ENCODE measurements at places on chromosomes 2 and 18.
A peak's percentile ranks its signal among the peaks of the same experiment; 100 is the strongest.

GRCh38 chr2:131521961-131522781 lies 5.5 kb upstream of the CCDC74A start:
- DNase-seq, result no peak

GRCh38 chr18:5651736-5652135 lies 107.9 kb upstream of the EPB41L3 start:
- DNase-seq, result no peak

DNA sequence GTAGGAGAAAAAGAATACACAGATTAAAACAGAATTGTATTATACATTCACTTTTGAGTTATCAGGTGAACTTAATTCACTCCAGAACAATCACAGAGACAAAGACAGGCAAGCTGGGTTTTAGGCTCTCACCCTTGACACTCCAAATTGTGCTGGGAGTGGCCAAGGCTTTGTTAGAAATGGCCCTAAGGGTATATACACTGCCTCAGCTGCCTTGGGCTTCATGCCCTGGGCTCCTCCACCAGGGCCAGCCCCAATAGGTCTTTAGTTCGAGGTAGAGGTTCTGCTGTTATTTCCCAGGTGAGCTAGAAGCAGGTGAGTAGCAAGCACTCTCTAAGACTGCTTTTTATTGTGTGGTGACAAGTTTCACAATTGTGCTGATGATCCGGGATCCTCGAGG lies 19.9 kb downstream of the GEMIN6 start:
- DNase-seq, result no peak

DNA sequence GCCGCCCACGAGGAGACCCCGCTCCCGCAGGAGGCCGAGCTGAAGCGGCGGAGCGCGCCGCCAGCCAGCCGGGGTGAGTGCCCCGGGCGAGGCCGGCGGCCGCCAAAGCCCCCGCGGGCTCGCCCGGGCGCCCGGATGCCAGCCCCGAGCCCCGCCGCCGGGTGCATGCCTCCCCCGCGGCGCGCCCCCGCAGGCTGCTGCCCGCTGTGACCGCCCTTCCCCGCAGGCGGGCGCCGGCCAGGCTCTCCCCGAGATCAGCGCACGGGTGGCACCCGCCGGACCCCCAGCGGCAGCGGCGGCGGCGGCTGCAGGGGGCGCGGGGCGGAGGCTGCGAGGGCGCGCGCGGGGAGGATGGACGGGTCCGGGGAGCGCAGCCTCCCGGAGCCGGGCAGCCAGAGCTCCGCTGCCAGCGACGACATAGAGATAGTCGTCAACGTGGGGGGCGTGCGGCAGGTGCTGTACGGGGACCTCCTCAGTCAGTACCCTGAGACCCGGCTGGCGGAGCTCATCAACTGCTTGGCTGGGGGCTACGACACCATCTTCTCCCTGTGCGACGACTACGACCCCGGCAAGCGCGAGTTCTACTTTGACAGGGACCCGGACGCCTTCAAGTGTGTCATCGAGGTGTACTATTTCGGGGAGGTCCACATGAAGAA lies 470 bp downstream of the KCNF1 start:
- no peak for DNase-seq

DNA sequence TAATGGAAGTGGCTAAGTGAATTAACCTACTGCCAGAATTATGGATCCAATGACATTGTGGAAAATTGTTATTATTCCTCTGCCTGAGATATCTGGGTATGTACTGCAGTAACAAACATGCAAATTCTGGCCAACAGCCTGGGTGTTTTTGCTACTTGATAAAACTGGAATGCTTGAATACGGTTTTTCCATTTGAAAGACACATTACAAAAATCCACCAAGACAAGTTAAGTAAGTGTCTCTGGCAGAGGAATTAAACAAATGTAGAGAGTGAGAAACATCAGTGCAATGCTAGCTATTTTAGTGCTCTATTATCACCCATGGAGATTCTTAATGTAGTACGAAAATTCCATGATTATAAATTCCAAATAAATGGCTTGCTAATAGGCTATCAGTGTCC lies 312.4 kb upstream of the MEIS1 start:
- DNase-seq, result no peak

DNA sequence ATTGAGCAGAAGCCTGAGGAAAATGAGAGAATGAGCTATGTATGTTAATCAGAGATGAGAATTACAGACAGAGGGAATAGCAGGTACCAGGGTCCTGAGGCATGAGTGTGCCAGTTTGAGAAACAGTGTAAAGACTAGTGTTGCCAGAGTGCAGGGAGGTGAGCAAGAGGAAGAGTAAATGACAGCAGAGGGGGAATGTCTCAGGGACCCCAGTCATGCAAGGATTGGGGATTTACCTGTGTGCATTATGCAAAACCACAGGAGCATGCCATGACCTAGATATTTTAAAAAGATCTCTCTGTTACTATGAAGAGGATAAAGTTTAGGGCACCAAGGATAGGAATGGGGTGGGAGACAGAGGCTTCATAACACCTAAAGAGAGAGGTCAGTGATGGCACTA lies 72.1 kb downstream of the TTC32 start:
- no peak for DNase-seq

GRCh38 chr2:198394208-198394607 lies 589.8 kb downstream of the PLCL1 start:
- no peak for DNase-seq

DNA sequence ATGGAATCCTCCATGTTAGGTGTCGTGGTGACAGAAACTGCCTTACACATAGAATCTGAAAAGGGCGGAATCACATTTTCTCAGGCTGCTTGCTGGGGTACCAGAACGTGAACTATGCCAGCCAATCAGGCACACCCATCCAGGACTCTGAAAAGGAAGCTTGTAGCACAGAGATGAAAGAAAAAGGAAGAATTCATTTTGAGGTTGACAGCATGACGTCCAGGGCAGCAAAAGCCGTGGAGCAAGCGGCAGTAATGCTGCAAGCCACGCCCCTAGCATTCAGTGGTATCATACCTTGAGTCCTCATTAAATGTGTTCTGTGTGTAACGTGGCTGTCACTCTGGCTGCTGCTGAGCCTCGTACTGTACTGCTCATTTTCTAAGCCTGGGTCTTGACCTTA lies 304.0 kb downstream of the DYSF start:
- no peak for DNase-seq

DNA sequence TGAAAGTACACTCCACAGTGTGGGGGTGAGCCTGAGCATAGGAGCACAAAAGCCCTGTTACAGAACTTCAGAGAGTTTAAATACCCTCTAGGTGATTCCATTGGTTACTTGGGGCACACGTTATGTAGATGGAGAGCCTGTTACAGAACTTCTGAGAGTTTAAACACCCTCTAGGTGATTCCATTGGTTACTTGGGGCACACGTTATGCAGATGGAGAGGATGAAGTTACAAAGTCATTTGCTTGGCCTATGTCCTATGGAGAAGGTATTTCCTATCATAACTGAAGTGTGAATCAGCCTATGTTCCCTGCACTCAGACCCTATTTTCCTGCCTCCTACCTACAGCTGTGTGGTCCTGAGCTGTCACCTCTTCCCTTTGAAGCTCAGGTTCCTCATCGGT lies 3.8 kb upstream of the CAPN10 start:
- no peak for DNase-seq

DNA sequence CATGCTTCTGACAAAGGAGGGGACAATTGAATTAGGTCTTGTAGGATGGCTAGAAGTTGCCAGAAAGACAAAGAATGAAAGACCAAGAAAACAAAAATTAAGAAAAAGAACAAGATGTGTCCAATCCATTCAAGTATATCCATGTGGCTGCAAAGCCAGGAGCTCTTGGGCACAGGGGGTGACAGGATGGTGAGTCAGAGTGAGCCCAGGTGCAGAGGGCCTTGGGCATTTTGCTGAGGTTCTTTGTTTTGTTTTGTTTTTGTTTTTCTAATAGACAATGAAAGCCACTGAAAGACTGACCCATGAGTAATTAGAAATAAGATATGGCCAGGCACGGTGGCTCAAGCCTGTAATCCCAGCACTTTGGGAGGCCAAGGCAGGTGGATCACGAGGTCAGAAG lies 104.6 kb upstream of the KLHL29 start:
- DNase-seq, result no peak

GRCh38 chr2:114192362-114192761 lies 250.1 kb upstream of the DPP10 start:
- DNase-seq, result no peak

- no peak for DNase-seq
These were observed 12.3 kb downstream of the ARL6IP6 start for GRCh38 chr2:152730591-152731333.

- peak; percentile 22 for DNase-seq
These were observed 159.4 kb downstream of the DYSF start for GRCh38 chr2:71612581-71613402.

DNA sequence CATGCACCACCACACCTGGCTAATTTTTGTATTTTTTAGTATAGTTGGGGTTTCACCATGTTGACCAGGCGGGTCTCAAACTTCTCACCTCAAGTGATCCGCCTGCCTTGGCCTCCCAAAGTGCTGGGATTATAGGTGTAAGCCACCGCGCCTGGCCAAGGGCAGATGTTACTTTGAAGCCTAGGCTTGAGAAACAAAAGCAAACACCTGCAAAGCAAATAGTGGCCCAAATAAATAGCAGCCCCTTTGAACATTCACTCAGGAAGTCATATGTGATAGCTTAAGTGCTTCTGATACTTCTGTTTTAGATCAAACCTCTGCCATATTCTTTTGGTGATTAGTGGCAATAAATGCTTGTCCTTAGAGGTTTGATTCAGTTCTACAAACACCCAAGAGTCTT lies 404.5 kb upstream of the SMIM21 start:
- no peak for DNase-seq

DNA sequence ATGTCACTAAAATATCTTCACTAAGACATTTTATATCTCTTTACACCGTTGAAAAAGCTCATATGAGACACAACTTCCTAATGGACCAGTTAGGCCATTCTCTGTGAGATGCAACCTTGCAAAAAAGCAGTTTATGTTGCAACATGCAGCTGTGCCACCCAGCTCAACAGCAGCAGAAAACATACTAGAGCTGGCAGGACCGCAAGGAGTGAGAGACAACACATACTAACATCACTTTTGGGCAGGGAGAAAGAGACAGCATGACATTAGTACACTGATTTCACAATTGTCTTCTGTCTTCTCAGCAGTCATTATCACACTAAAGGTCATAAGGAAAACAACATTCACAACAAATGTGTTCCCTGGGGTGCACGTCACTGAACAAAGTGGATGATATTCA lies 122.9 kb downstream of the EPB41L3 start:
- DNase-seq, result no peak

DNA sequence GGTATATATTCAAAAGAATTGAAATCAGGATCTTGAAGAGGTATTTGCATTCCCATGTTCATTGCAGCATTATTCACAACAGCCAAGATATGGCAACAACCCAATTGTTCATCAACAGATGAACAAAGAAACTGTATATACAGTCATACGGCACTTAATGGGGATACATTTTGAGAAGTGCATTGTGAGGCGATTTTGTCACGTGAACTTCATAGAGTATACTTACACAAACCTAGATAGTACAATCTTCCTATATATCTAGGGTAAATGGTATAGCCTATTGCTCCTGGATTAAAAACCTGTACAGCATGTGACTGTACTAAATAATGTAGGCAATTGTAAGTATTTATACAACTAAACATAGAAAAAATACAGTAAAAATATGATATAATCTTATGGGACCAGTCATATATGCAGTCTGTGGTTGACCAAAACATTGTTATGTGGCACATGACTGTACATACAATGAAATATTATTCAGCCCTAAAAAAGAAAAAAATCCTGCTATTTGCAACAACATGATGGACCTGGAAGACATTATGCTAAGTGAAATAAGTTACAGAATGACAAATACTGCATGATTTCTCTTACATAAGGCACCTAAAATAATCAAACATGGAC lies 9.2 kb upstream of the BBS5 start:
- no peak for DNase-seq

- DNase-seq, result no peak
These were observed 80.7 kb upstream of the STON1 start for GRCh38 chr2:48449073-48449840.

GRCh38 chr2:72894514-72894913 lies 7.3 kb downstream of the SPR start:
- DNase-seq, result no peak

GRCh38 chr2:11777066-11777782 lies 30.8 kb downstream of the LPIN1 start:
- DNase-seq, result no peak

- DNase-seq, result peak; percentile 45
These were observed 89.9 kb downstream of the RHOB start for GRCh38 chr2:20536619-20537422.

GRCh38 chr2:152607793-152608300 lies 109.4 kb downstream of the PRPF40A start:
- no peak for DNase-seq

GRCh38 chr2:127174640-127175039 lies 45.5 kb downstream of the CYP27C1 start:
- DNase-seq, result no peak

DNA sequence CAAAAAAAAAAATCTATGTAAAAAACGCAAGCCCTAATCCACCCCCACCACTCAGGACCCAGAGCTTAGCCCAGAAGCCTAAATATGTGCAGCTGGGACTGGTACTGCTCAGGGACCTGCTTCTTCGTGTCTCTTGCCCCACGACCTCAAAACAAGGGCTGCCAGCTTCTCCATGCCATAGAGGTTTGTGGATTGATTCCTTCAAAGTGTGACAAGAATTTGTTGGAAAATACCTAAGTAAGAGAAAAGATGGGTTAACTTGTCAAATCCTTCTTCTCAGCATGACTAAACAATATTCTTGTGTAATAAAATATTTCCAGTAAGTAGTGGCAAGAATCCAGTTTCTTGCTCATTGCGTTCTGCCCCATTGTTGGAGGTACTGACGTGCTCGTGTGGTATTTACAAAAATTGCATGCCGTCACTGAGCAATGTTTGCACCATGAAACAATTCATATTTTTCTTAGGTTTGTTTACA lies 825 bp upstream of the SCYGR1 start:
- DNase-seq, result no peak

GRCh38 chr2:17362956-17363355 lies 155.3 kb downstream of the RAD51AP2 start:
- DNase-seq, result no peak

DNA sequence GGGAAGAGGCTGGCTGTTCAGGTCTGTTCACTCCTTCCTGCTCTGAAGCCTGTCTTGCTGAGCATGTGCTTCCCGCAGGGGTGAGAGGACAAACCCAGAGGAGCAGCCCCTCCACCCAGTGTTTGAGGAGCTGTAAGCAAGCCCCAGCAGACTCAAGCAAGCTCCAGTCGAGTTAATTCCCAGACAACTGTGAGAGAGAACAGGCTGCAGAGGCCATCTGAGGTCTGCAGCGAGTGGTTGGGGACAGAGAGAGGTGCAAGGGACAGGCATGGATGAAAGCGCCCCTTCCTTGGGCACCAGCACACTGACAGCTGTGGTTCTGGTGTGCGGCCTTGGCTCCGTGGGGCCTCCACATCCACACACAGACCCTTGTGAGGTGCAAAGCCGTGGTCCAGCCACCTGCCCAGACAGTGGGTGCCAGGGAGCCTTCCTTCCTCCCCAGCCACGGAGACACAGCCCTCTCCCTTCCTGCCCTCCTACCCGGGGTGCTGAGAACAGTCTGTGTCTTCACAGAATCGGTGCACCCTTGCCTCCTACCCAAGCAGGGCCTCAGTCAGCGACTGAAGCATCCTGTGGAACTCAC lies 36.2 kb downstream of the MAL start:
- peak; percentile 8 for DNase-seq

- no peak for DNase-seq
These were observed 15.7 kb upstream of the PIK3C3 start for GRCh38 chr18:41939326-41939725.

GRCh38 chr2:111710613-111711012 lies 173.4 kb downstream of the ANAPC1 start:
- no peak for DNase-seq
